ENCODE measurements at places on chromosomes 6 and 20.

DNA sequence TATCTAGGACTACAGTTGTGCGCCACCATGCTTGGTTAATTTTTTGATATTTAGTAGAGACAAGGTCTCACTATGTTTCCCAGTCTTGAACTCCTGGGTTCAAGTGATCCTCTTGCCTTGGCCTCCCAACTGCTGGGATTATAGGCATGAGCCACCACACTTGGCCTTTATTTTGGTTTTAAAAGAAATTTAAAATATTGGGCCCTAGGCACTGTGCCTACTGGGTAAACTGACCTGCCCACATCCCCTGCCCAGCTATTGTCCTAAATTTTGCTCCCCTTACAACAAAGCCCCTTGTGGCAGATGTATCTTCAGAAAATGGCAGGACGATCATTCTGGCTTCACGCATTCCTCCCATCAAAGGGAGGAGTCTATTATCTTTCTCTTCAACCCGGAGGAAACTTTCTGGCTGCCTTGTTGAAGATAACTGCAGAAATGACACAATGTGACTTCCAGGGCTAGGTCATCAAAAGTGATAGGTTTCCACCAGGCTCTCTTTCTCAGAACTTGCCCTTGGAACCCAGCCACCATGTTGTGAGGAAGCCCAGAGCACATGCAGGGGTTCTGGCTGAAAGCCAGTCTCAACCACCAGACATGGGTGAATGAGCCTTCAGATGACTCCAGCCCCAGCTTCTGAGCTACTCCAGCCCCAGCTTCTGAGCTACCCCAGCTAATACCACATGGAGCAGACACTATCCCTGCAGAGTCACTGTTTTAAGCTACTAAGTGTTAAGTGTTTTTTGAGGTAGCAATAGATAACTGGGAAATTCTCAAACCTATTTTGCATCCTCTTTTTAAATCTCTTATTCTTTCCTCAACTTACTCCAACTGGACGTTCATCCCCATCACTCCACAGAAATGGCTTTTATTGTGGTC lies 4.6 kb upstream of the GUCA1B start:
- DNase-seq, result peak; percentile 84

DNA sequence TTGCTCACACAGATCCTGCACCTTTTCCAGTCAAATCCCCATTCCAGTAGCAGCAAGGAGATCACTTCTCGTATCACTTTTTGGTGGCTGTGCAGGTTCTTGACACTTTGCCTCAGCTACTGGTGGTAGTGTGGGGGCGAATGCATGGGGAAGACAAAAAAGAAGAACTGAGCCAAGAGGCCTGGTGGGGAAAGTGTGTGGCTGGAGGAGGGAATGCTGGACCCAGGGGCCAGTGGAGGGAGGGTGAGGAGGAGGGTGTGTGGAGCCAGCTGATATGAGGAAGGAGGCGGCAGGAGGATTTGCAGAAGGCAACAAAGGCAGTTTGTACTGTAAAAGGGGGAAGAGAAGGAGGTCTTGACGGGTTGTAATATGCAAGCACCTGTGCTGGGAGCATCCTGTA lies 15.7 kb upstream of the HLA-C start:
- no peak for DNase-seq

DNA sequence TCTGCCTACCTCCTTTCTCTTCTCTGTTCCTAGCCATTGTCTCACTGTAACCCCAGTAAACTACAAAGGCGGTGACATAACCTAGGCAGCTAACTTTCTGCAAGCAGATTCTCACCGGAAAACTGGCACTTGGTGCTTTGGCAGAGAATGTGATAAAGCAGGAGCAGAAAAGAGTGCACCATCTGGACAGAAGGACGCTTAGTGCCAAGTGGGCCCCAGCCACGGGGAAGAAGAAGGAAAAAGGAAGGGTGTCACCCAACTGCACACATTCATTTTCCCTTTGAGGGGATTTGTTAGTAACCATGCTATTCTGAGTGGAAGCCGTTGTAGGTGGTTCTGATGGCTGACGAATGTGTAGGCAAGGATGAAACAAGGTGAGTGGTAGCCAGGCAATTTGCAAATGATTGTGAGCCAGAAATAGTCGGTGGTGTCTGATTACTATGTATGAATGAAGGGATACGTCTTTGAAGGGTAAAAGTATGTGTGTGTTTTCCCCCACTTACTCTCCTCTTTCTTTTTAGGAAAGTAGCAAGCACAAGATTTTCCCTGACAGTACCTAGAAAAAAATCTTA lies 148.3 kb upstream of the STXBP5 start:
- no peak for DNase-seq

DNA sequence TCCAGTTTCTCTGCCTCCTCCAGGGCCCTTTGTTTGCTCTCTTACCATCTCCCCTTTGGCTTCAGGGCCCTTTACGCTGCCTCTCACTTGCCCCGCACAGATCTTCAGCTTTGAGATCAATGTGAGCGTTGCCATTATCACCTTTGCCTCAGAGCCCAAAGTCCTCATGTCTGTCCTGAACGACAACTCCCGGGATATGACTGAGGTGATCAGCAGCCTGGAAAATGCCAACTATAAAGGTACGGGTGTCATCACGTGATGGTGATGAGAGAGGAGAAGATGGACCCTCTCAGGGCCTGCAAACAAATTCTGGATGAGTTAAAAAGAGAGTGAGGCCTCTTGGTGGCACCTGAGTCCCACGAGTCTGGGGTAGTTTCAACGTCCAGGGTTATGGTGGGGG lies 8.3 kb downstream of the C2 start:
- DNase-seq, result no peak

DNA sequence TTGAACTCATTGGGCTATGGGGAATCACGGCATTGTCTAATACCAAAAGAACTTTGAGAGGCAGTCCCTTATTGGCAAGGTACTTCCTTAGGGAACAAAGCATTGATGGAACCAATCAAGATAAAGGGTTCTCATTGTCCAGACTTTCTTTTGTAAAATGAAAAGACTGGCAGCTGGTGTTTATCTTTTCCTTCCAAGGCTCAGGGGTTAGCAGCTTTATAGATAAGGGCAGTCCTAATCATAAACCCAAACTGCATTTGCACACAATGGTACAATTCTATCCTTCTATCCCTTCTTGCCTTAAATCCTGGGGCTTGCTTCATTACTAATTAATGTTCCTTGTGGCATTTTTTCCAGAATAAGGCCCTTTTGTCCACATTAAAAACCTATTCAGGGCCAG lies 28.6 kb downstream of the CDK19 start:
- DNase-seq, result no peak

GRCh38 chr6:111361648-111362047 lies 121.4 kb downstream of the REV3L start:
- peak; percentile 26 for DNase-seq

GRCh38 chr20:11261533-11262000 lies 587.8 kb upstream of the JAG1 start:
- peak; percentile 73 for DNase-seq

GRCh38 chr6:40606526-40606925 lies 19.4 kb upstream of the LRFN2 start:
- no peak for DNase-seq

GRCh38 chr6:397056-397455 lies 5.5 kb downstream of the IRF4 start:
- no peak for DNase-seq

- DNase-seq, result no peak
These were observed 84.4 kb upstream of the ID4 start for GRCh38 chr6:19752746-19753145.

GRCh38 chr6:108744244-108744972 lies 103.8 kb upstream of the ARMC2 start:
- DNase-seq, result no peak

DNA sequence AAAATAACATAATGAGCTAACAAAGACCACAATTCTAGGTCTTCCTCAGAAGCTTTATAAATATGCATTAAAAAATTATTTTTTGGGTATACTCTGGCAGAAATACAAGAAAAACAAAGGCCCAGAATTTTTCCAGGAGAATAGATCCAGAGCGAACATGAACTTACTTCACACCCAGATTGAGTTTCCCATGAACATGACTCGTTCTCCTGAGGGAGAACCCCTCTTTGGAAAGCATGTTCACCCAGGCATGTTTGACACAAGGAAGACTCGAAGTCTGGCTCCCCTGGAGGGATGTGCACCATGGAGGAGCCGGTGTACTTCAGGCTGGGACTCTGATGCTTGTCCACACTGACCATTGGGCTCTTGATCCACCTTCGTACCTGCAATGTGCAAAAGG lies 56.1 kb downstream of the SGK1 start:
- no peak for DNase-seq

DNA sequence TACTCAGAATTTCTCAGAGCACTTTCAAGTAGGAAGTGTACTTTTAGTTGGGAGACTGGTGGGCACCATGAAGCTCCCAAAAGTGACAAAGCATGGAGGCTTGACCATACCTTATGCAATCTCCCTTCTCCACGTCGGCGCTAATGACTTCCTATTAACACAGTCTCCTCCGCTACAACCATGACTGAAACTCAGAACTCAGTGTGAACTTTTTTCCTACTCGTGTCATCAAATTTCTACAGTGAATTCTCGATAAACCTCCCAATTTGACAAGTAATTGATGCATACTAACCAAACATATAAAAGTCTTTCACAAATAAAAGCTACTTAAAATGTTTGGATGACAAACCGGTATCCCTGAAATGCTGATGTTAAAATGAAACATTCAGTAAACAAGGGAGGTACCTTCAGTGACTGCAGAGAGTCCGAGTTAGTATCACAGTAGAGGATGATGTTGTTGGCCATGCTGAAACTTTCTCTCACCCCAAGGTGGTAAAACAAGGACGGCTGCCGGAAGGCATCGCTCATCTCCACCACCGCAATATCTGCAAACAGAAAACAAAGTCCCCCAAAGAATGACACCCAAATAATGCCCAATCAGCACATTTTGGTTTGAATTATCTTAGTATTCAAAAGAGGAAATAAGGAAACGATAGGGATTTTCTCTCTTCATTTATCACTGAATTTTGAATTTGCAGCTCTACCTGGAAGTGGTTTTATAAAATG lies 72.1 kb downstream of the MAP3K5 start:
- DNase-seq, result no peak

DNA sequence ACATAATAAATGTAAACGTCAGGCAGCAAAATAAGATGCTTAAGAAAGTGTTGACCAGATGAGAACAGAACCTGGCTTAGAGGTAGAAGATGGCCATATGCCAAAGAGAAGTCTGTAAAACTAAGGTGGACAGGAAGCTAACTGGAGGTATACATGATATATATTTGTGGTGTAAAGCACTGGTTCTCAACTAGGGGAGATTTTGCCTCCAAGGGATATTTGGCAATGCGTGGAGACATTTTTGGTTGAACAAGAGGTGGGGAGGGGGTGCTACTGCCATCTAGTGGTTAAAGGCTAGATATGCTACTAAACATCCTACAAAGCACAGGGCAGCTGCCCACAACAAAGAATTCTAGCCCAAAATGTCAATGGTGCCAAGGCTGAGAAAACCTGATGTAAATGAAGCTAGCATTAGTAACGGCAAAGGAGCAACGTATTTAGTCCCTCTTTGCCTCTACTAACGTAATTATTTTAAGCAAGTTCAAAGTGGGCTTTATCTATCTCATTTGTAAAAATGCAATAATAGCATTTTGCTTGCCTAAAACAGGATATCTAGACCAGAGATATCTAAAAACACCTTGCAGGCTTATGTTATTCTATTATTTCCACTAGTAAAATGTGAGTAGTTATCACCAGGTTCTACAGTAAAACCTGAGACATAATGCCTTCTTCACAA lies 182.6 kb downstream of the RNGTT start:
- DNase-seq, result peak; percentile 42

- no peak for DNase-seq
These were observed 258.4 kb downstream of the CD83 start for GRCh38 chr6:14375930-14376329.

GRCh38 chr6:159117563-159117962 lies 51.6 kb upstream of the FNDC1 start:
- no peak for DNase-seq

DNA sequence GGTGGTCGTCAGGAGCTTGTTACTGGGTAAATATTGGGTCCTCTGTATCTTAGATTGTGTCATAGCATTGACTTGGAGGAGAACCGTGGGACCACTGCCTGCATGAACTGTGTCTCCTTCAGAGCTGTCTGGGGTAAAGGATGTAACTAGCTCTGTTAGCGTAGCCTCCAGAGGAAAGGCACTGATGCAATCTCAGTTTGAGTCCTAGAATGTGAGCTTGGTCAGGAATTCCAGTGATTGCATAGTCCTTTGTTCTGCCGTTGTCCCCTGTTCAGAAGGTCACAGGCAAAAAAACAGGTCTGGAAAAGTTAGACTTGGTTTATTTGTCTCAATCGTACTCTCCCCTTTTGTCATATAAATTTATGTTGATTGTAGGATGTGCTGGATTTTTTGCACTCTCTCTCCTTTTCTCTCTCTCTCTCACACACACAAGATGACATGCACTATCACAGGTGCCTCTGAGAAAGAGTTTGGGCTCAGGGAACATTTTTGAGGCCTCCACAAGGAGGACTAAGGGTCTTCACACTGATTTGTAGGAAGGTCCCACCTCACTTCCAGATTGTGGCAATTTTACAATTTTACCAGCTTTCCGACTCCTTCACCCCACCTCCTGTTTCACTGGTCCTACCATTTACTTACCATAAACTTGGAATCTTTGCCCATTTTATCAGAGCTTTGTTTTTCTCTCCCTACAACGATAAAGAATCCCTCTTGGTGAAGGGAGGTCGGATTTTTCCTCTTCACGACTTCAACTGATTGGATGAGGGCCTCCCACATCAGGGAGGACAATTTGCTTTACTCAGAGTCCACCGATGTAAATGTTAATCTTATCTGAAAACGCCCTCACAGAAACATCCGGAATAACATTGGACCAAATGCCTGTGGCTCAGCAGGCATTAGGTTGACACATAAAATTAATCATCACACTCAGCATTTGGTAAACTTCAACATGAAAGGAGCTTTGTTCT lies 7.0 kb upstream of the DACT2 start:
- DNase-seq, result no peak
